Fibroblast of villous mesenchyme (primary cell): ENCODE measurements at places on chromosomes 7 and 10.

- peak; percentile 52 for DNase-seq
Measured at GRCh38 chr10:29569795-29570194, 65.0 kb downstream of the SVIL start.

DNA sequence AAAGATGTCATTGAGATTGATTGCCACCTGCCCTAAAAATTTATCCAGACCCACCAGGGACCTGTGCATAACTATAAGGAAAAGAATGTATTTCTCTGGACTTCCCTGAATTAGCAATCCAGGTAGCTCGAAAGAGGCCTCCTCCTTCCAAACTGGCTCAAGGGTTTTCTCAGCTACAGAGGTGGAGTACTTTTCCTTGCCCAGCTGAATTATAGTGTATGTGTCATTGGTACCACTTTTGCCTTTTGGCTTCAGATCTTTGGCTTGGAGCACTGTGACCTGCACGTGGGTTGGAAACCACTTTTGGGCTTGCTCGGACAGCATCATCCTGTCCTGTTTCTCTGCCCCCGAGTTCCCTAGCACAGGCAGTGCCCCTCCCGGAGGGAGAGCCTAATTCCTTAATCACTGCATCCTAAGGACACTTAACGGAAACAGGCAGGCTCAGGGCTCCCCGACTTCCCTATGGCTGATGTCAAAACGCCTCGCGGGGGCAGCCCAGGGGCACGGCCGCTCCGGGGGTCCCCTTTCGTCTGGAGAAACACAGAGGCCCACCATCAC, 825 bp downstream of the RAB11FIP2 start:
- peak; percentile 44 for DNase-seq

- no peak for DNase-seq
Measured at GRCh38 chr10:104773105-104773504, 132.0 kb downstream of the SORCS3 start.

DNA sequence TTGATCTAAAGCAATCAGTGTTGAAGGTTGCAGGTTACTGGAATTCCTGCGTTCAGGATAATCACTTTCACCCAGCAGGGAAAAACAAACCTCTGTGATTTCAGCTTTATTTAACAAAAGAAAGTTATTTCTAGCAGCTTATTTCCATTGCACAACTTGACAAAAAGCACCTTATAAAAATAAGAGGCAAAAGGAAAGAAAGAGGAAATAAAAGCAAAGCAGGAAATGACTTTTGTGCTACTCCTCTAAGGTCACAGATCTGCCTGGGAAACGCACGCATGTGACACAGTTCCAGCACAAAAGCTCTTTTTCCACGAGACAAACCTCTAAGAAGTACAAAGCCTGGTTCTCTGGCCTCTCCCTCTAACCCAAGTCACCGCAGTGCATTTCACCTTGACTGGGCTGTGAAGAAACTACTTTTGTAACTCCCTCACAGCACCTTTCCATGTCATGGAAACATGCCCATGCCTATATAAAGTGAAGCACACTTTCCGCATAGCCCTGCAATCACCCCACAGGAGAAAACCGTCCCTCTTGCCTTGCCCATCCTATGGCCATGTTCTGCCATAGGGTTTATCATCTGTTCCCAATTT, 870 bp downstream of the ANK3 start:
- no peak for DNase-seq

DNA sequence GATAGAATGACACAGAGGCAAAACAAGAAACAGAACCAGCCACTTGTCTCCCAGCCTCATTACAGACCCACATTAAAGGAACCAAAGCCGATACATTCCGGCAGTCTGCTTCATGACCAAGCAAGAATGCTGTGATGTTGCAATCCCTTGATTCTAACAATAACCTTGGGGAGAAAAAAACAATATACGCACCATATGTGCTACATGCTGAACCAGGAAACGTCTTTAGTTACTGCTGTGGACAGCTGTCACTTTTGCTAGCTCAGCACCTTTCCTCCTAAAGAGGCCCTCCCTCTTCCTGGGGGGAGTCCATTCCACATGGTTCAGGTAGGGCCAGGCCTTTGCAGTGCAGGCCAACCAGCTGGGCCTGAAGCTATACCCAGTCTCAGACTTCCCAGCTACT, 79.1 kb downstream of the PRTFDC1 start:
- peak; percentile 92 for DNase-seq

DNA sequence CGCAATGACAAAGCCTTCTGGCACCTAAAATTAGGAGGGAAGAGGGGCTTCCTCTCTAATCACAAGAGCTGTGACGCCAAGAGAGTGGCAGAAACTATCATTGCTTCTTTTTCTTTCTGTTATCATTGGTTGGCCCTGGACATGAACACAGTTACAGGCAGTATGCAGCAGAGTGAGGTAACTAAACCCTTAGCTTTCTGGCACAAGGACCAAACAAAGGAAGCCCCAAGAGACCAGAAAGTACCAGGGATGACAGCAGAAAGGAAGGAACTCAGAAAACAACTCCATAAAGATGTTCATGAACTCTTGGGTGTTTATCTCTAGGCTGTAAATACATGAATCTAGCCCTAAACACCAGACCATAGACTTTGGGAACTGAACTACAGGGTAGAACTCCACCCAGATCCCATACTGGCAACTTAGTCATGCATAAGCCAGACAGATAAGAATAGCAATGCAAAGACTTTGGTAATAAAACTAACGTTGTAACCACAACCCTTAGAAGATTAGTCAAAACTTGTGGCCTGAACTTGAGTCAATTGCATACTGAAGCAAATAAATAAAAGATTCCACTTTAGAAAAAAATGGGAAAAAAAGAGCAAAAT, 195.7 kb upstream of the PTN start:
- DNase-seq = peak; percentile 97

GRCh38 chr7:844514-844913, 12.2 kb downstream of the SUN1 start:
- no peak for DNase-seq

GRCh38 chr7:12281038-12281437, 69.9 kb downstream of the TMEM106B start:
- peak; percentile 76 for DNase-seq

GRCh38 chr10:98055841-98056516, 25.6 kb upstream of the CRTAC1 start:
- peak; percentile 8 for DNase-seq

DNA sequence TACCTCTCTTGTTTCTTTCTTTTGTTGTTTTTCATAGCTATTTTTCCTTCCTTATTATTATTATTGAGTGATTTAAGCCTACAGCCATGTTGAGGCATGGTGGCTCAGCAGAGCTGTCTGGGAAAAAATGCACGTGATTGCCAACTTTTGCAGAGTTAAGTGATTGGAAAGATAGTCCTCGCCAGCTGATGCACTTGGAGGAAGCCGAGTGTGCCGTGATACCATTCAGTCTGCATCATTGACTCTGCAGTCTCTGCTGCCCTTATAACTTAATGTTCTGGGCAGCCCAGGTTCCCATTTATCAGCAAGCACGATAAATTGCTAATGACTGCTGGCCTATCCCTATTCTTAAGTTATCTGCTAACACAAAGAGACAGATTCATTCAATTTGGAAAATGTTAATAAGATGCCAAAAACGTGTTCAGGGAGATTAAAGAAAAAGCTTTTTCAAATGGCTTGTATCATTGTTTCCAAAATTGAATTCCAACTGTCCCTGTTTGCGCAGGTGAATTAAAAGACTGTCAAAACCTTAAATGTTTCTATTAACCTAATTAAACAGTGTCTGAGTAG, 232.9 kb upstream of the NPY start:
- no peak for DNase-seq

- DNase-seq = peak; percentile 80
Measured at GRCh38 chr7:92778972-92779371, 57.4 kb downstream of the CDK6 start.

GRCh38 chr7:78179211-78179610, 380.6 kb downstream of the PHTF2 start:
- no peak for DNase-seq

- DNase-seq = no peak
Measured at GRCh38 chr7:101869026-101869900, 51.8 kb downstream of the CUX1 start.

DNA sequence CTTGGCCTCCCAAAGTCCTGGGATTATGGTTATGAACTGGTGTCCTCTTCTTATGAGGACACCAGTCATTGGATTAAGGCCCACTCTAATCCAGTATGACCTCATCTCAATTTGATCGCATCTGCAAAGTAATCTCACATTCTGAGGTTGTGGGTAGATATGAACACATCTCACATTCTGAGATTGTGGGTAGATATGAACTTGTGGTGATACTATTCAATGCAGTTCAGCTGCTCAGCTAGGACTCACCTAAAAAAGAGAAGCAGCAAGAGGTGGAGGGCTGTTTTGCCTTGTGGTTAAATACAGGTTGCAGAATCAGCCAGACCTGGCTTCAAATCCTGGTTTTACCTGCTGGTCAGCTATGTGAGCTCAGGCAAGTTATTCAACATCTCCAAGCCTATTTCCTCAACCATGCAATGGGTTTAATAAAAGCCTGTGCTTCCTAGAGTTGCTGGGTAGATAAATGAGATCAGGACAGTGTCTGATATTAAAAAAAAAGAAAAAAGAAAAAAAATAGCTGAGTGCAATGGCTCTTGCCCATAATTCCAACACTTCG, 8.5 kb upstream of the BAG3 start:
- DNase-seq = no peak

GRCh38 chr7:157397731-157398691, 61.2 kb downstream of the DNAJB6 start:
- DNase-seq = peak; percentile 89

GRCh38 chr10:48417374-48417773, 110.9 kb downstream of the MAPK8 start:
- DNase-seq = no peak

GRCh38 chr7:99624484-99624883, 7.7 kb downstream of the ZSCAN25 start:
- DNase-seq = no peak

- no peak for DNase-seq
Measured at GRCh38 chr7:37491919-37492694, 43.4 kb upstream of the ELMO1 start.

DNA sequence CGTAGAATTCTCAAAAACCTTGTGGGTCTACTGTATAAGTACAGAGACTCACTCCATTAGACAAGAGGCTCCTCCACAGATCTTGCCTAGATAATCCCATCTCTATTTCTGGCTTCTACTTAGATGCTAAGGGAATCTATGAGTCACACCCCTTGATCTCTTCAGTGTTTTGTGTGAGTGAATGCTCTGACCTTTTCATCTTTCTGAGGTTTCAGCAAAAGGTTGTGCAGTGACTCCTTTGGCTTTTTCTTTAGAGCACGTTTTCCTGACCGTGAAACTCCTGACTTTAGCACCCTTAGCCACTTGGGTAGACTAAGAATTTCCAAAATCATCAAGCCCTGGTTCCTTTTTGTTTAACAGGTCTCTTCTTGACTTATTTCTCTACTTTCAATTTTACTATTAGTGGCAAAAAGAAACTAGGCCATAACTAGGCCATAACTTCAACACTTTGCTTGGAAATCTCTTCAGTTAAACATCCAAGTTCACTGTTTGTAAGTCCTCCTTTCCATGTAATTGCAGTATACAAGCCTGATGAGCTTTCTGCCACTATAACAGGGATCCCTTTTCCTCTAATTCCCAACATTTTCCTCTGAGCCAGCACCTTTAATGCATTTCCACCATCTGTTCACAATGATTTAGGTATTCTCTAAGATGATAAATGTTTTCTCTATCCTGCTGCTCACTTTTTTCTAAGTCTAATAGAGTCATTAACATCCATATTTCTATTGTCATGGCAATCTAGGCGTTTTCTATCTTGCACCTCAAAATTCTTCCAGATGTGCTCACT, 19.4 kb downstream of the COPG2 start:
- peak; percentile 81 for DNase-seq

DNA sequence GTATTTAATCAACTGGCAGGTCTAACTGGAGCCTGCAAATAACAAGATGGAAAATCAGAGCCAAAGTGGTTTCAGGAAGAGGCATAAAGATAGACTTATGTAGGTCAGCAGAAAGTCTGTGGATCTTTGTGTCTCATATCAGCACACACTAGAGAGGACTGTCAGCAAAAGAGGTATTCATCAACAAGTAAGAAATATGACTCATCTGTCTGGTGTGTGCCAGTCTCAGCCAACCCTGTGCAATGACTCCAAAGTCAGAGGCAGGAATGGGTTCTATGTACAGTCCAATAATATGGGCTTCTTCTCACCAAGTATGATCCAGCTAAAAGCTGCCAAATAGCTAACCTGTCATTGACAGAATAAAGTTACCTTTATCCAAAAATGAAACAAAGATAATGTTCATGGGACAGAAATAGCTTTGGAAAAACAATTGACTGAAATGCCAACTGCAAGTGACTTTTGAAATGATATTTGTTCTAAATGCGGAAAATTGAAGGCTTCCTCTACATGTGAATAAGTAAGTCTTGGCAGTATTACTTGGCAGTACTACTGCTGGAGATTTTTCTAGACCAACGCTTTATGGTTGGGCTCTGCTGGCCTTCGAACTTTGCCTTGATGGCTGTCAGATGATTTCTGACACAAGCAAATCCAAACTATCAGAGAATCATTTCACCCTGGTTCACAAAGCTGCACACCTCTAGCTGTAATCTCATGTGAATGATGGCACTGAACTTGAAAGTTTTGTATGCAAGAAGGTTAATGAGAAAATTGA, 272.3 kb upstream of the SEMA3C start:
- DNase-seq = peak; percentile 17

DNA sequence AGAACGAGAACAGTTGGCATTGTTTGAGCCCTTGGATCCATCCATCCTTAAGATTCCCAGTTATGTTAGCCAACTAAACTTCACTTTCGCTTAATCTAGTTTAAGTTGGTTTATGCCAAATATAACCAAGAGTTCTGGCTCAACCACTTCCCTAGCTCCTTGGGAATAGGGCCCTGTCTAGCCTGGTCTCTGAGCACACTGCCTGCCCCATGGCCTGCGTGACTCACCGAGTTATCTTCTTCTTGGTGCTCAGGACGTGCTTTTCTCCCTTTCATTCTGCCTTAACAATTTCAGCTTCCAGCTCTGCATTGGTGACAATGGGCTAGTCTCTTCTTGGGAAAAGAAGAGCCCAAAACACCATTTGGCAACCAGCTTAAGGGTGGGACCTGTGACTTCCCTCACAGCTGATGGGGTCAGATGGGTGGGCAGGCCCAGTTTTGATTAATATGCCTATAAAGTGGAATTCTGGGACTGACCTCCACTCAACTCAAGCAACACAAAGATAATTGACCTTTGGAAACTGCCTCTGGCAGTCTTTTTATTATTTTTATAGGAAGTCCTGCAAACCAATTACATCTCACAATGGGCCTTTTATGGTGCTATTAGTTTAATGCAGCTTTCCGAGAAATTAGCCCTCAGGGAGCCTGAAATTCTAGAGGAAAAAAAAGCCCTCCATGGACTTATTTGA, 126.4 kb downstream of the CFAP58 start:
- DNase-seq = no peak

DNA sequence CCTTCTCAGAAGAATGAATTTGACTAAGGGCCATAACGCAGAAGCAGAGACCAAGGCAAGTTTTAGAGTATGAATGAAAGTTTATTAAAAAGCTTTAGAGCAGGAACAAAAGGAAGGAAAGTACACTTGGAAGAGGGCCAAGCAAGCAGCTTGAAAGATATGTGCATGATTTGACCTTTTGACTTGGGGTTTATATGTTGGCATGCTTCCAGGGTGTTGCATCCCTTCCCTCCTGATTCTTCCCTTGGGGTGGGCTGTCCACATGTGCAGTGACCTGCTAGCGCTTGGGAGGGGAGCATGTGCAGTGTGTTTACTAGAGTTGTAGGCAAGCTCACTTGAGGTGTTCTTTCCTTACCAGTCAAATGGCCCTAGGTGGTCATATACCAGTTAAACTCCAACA, 37.9 kb upstream of the LRRN3 start:
- DNase-seq = no peak

GRCh38 chr7:361680-362401, 71.9 kb downstream of the FOXL3 start:
- no peak for DNase-seq

- DNase-seq = no peak
Measured at GRCh38 chr7:101245147-101245668, 327 bp upstream of the FIS1 start.
